Upper lobe of left lung (tissue), 6 donors: ENCODE measurements at places on chromosomes 12 and 14. TPM values are rescaled to one million over a fixed set of nuclear protein-coding genes. Genes with fewer than 3 reads are reported as not detected.

The EFS gene
- total RNA-seq, result 10.2 TPM

The KLHL33 gene
- total RNA-seq, result 0.24 TPM

GRCh38 chr14:33737446-33737845 is 213.4 kb downstream of the EGLN3 start:
- H3K27ac ChIP-seq, result no peak overlapping the region
- H3K4me3 ChIP-seq, result no peak overlapping the region
- no peaks in the 10 kb centered on the region for H3K36me3 ChIP-seq

DNA sequence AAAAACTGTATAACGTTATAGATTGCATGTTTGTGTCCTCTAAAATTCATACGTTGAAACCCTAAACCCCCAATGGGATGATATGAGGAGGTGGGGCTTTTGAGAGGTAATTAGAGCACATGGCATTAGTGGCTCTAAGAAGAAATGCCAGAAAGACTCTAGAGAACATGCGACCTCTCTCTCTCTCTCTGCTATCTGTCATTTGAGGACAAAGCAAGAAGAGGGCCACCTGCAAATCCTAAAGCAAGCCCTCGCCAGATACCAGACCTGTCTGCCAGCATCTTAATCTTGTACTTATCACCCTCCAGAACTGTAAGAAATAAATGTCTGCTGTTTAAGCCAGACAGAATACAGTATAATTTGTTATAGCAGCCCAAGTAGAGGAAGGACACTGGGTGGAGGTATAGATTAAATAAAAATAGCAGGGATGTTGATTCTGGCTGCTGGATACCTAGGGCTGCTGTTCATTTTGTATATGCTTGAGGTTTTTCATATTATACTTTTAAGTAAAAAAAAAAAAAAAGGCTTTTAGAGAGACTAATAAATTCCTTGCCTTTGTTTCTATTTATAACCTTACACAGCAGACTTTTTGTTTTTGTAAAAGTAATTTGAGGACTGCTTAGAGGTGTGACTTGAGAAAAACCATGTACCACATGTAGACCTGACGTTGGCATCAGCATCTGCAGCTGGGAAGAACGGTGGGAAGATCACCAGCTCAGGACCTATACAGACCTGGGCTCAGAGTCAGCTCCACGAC is 26.9 kb downstream of the MOK start:
- no peak overlapping the region for H3K4me3 ChIP-seq
- DNase-seq, result no peak
- no peak overlapping the region for H3K27ac ChIP-seq
- no peaks in the 10 kb centered on the region for H3K36me3 ChIP-seq
- H3K27me3 ChIP-seq, result no peaks in the 10 kb centered on the region

GRCh38 chr14:49427117-49427516 is 159.1 kb downstream of the RPS29 start:
- no peaks in the 10 kb centered on the region for H3K36me3 ChIP-seq
- H3K27ac ChIP-seq, result no peak overlapping the region
- H3K27me3 ChIP-seq, result no peaks in the 10 kb centered on the region
- no peak overlapping the region for H3K4me3 ChIP-seq
- DNase-seq, result no peak

DNA sequence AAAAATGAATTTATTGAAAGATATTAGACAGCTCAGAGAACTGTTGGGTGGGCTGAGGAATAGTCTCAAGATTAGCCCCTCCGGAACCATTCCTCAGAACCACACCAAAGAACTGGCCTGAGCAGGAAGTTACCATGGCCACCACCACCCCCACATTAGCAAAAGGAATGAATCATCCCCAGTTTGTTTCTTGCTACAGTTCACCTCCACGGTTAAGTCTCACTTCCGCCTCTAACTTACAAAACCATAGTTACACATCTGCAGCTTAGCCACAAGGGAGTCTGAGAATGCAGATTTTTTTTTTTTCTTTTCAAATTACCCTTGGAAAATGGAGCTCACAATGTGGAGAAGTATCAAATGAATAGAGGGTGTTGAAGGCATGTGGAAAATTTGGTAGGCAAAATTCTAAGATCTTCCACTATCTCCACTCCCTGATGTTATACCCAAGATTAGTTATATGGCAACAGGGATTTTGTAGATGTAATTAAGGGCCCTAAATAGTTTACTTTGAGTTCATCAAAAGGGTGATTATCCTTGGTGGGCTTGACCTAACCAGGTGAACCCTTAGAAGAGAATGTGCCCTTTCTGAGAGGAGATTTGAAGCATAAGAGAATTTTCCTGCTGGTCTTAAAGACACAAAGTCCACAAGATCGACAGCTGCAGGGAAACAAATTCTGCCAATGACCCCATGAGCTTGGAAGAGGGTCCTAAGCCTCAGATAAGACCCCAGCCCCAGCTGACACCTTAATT is 129.8 kb upstream of the KRR1 start:
- no peak for DNase-seq
- no peaks in the 10 kb centered on the region for H3K27me3 ChIP-seq
- no peak overlapping the region for H3K4me3 ChIP-seq
- no peaks in the 10 kb centered on the region for H3K36me3 ChIP-seq
- H3K27ac ChIP-seq, result no peak overlapping the region

GRCh38 chr12:79252358-79253075 is 387.9 kb downstream of the SYT1 start:
- no peaks in the 10 kb centered on the region for H3K36me3 ChIP-seq
- no peak for DNase-seq
- no peaks in the 10 kb centered on the region for H3K27me3 ChIP-seq
- H3K4me1 ChIP-seq, result no peaks in the 10 kb centered on the region

DNA sequence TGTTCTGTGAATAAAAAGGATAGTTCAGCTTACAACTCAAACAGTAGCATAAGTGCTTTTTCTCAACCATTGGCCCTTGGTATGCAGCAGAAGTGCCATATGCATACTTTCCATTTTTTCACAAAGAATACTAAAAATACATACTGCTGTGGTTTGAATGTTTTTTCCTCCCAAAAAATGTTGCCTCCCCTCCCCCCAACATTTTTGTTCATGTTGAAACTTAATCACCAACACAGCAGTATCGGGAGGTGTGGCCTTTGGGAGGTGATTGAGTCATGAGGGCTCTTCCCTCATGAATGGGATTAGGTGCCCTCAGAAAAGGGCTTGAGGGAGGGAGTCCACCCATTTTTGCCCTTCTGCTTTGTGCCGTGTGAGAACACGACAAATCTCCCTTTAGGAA is 198.6 kb downstream of the ESR2 start:
- peaks cover 16% of the 10 kb centered on the region for H3K36me3 ChIP-seq
- H3K27me3 ChIP-seq, result no peaks in the 10 kb centered on the region
- no peak overlapping the region for H3K4me3 ChIP-seq
- DNase-seq, result no peak
- H3K4me1 ChIP-seq, result no peaks in the 10 kb centered on the region

GRCh38 chr12:79927772-79928474 is 7.0 kb downstream of the PPP1R12A start:
- no peak for DNase-seq
- peaks cover 9% of the 10 kb centered on the region for H3K4me1 ChIP-seq
- no peaks in the 10 kb centered on the region for H3K27me3 ChIP-seq
- H3K4me3 ChIP-seq, result no peak overlapping the region

GRCh38 chr14:106318700-106319099 is 792.3 kb downstream of the TMEM121 start:
- H3K36me3 ChIP-seq, result no peaks in the 10 kb centered on the region
- H3K27ac ChIP-seq, result no peak overlapping the region
- DNase-seq, result peak; percentile 79
- no peak overlapping the region for H3K4me3 ChIP-seq

- H3K27me3 ChIP-seq, result no peaks in the 10 kb centered on the region
- peaks cover 49% of the 10 kb centered on the region for H3K36me3 ChIP-seq
- no peaks in the 10 kb centered on the region for H3K4me1 ChIP-seq
- no peak overlapping the region for H3K4me3 ChIP-seq
Measured at GRCh38 chr14:22607291-22607690, 9.2 kb downstream of the ABHD4 start.

GRCh38 chr12:45353944-45354343 is 138.0 kb downstream of the ANO6 start:
- H3K4me3 ChIP-seq, result no peak overlapping the region
- H3K27ac ChIP-seq, result no peak overlapping the region
- no peak for DNase-seq

DNA sequence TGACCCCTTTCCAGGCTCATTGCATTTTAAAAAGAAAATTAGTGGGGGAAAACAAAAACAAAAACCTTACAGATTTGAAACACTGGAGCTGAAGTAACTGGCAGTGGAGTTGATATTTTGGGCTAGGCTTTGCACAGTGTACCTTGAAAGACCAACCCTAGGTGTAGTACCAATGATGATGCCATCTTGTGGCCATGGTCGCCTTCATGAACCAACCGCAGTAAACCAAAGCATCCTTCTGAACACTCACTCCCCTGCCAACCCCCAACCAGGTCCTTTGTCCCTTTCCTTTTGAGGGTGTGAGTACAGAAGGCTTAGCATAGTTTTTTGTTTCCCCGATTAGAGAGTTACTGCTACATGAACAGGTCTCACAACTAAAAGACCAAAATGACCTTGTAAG is 5.9 kb downstream of the TOMM20L start:
- H3K27me3 ChIP-seq, result no peaks in the 10 kb centered on the region
- no peak overlapping the region for H3K27ac ChIP-seq
- no peak for DNase-seq
- no peak overlapping the region for H3K4me3 ChIP-seq
- peaks cover 2% of the 10 kb centered on the region for H3K4me1 ChIP-seq

- H3K4me3 ChIP-seq, result no peak overlapping the region
- H3K27ac ChIP-seq, result no peak overlapping the region
- peaks cover 15% of the 10 kb centered on the region for H3K4me1 ChIP-seq
- no peaks in the 10 kb centered on the region for H3K27me3 ChIP-seq
- no peak for DNase-seq
- no peaks in the 10 kb centered on the region for H3K36me3 ChIP-seq
Measured at GRCh38 chr12:107090711-107091110, 2.6 kb downstream of the CRY1 start.
